ENCODE measurements at places on chromosomes 7 and 10. TPM values are rescaled to one million over a fixed set of nuclear protein-coding genes. Genes with fewer than 3 reads are reported as not detected.

ZNF248 gene
- total RNA-seq: 7.1 TPM

CLRN3 gene
- not detected for total RNA-seq

PPP1R3C gene
- total RNA-seq: 0.16 TPM

VWC2 gene
- not detected for total RNA-seq

SPDYE16 gene
- total RNA-seq: not detected

HTR5A gene
- not detected for total RNA-seq

ZNF33B gene
- 13.7 TPM for total RNA-seq

CABCOCO1 gene
- total RNA-seq: not detected

GPR22 gene
- not detected for total RNA-seq

PPP1R17 gene
- not detected for total RNA-seq

EXOSC1 gene
- 50.3 TPM for total RNA-seq

C10orf143 gene
- 2.8 TPM for total RNA-seq

PBLD gene
- total RNA-seq: 1.5 TPM

CPVL gene
- total RNA-seq: not detected

ITIH5 gene
- 0.05 TPM for total RNA-seq

OPALIN gene
- not detected for total RNA-seq

OR9A2 gene
- not detected for total RNA-seq

VSTM4 gene
- total RNA-seq: not detected

PNLIPRP1 gene
- 0.74 TPM for total RNA-seq
